ENCODE measurements at places on chromosomes 7 and 10.

- DNase-seq: peak; percentile 72
These were observed 46.1 kb downstream of the ARMH3 start for GRCh38 chr10:102009801-102010425.

DNA sequence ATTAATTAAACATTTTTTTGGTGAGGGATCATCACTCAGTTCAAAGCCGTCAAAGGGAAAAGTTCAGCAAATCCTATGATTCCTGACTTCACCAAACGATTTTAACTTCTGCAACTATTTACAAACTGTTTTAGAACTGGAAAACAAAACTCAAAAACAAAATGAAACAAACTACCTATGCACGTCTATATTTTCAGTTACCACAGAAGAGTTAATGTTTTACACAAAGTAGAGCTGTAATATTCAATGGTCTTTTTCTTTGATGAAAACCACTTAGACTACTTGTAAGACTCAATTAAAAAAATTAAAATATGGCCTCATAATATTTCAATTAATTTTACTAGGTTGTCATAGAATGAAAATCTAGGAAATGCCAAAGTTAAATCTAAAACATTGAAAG, 131.5 kb downstream of the ATE1 start:
- DNase-seq: no peak

GRCh38 chr10:71771204-71771603, 2.1 kb downstream of the VSIR start:
- DNase-seq: no peak

DNA sequence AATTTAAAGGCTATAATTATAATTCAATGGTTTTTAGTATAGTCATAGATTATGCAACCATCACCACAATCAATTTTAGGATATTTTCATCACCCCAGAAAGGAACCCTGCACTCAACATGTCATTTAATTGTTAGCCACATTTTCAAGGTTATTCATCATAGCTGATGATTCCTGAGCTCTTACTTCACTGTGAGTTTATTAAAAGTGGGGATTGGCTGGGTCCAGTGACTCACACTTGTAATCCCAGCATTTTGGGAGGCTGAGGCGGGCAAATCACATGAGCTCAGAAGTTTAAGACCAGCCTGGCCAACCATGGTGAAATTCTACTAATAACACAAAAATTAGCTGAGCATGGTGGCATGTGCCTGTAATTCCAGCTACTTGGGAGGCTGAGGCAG, 787 bp downstream of the CCL26 start:
- no peak for DNase-seq

- DNase-seq: no peak
These were observed 69.3 kb downstream of the HIPK2 start for GRCh38 chr7:139708541-139708940.

DNA sequence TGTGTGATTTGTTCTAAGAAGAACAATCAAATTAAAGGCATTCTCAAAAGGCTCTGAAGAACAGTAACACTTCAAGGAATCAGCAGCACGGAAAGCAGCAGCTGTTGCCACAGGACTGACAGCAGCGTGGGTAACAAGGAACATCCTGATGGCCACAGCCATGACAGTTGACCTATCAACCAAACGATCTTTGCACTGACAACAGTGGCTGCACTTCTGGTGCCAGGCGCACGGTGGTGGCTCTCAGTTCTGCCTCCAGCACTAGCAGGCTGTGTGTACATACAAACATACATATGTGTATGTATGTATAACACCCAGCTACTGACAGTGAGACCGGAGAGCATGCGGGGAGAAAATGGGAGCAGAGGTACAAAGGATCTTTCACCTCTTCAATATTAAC, 114.1 kb downstream of the ZFAND4 start:
- DNase-seq: no peak

GRCh38 chr7:129187681-129188371, 607 bp upstream of the SMO start:
- DNase-seq: no peak

- no peak for DNase-seq
These were observed 14.5 kb downstream of the UBE3C start for GRCh38 chr7:157153260-157153659.

- no peak for DNase-seq
These were observed 1085.9 kb downstream of the GATA3 start for GRCh38 chr10:9140373-9140772.

DNA sequence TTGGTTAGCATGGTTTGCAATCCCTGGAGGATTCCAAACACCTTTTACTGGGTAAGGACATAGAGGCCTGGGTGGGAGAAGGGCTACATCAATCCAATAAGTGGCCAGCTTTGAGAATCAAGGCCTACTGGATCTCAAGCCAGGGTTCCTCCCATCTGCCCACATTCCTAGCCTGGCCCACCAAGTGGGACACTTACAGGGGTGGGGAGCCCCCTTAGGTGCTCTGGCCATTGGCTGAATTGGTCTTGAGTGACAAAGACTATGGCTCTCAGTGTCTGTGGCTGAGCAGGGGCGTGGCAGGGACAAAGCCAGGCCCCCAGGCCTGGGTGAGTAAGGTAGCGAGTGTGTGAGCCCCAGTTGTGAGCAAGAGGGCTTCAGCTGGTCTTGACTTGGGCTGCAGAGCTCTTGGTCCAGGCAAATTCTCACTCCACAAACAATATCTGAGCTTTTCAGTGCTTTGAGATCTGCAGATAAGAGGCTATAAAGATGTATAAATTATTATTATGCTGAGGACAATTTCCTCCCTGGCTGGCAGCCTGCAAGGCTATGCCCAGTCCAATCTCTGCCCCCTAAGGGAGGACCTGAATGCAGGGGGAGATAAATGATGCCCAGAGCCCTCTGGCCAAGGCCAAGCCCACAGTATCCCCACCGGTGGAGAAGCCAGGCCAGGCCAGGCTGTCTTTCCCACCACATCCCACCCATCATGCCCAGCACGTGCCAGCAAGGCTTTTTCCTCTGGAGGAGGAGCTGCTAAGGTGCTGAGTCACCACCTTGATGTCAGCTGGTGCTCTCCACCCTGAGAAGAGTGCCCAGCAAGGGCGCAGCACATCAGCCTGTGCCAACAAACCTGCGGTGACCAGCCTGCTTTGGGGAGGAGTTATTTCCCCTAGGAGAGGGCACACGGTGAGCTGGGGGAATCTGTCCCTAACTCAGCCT, 80.7 kb upstream of the DUSP5 start:
- DNase-seq: no peak

GRCh38 chr7:132580277-132580676, 4.0 kb upstream of the PLXNA4 start:
- no peak for DNase-seq

- DNase-seq: no peak
These were observed 36.5 kb downstream of the GRID1 start for GRCh38 chr10:86329896-86330680.

DNA sequence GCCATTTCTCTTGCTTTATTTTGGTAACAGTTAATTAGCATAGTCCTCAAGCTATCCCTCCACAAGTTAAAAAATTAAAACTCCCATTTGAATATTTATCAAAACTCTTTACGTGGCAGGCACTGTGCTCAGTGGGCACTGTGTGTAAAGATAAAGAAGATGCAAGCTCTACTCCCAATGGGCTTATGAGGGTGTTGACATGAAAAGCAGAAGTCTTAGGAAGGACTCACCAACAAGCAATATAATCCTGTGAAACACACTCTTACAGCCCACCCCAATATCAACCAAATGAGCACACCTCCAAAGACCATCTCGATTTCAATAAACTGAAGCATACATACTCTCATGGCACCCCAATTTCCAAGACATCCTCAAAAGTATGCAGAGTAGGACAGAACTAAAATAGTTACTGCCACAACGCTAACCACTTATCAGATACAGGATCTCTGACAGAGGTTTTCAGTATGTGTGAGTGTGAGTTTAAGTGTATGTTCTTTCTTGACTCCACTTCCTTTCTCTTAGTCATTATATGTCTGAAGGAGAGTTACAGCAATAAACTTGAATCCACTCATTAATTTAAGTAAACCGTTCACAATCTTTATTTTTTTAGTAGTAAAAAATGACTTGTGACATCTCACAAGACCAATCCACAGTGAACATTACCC, 120.0 kb downstream of the PDE1C start:
- no peak for DNase-seq

DNA sequence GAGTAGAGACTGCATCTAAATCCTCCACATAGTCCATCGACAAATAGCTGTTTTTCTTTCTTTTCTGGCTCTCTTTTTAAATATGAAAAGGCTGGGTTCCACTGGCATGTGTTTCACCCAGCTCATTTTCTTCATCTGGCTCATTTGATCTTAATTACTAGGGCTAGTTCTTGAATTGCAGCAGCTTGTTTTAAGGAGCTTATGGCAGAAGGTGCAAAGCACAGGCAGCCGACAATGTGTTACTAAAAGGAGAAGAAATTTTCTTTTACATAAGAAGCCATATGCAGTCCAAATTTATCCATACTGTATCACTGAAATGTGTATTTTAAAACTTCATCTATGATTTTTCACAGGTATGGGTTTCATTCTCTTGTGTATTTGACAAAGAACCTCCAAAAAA, 205.6 kb upstream of the PTER start:
- DNase-seq: no peak

- no peak for DNase-seq
These were observed 285.2 kb downstream of the PTPRN2 start for GRCh38 chr7:158302274-158303070.

DNA sequence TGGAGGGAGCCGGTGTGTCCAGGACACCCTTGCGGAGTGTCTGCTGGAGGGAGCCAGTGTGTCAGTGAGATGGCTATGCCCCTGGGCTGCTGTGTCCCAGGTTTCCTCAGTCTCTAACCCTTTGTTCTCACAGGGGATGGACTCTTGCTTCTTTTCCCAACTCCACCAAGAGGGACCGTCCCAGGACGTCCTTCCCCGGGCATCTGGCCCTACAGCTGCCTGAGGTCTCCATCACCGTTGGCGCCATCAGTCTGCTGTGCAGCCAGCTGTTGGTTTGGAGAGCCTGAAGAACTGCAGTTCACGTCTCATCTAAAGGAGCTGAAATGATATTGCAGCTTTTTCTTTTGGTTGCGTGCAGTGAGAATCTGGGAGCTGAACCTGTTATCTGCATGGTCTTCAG, 136.2 kb downstream of the VIPR2 start:
- DNase-seq: no peak

- DNase-seq: no peak
These were observed 1127.7 kb downstream of the REEP3 start for GRCh38 chr10:64648915-64649314.

- DNase-seq: no peak
These were observed 1.2 kb downstream of the ANTXRL start for GRCh38 chr10:46287846-46288477.

DNA sequence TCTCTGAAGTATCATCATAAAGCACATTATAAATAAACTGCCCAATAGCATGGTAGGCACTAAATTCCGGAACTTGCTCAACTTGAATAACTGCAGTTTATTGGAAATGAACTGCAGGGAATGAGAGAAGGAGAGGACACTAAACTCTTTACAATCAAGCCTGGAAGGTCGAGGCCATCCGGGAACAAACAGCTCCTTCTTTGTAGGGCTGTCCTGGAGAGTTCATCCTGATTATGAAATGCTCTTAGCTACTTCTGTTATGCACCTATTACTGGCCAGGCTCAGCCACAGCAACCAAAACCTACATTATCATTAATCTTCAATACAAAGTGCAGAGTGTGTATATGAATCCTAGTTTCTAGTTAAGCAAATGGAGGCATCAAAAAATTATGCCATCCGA, 64.7 kb downstream of the PPP1R17 start:
- no peak for DNase-seq

- DNase-seq: no peak
These were observed 10.0 kb downstream of the CAMK2B start for GRCh38 chr7:44315301-44315903.

- DNase-seq: no peak
These were observed 68.8 kb upstream of the GSDME start for GRCh38 chr7:24825931-24826661.

GRCh38 chr10:92593619-92594588, 974 bp downstream of the KIF11 start:
- DNase-seq: peak; percentile 49

- DNase-seq: peak; percentile 19
These were observed 14.2 kb upstream of the NT5C3A start for GRCh38 chr7:33076737-33077136.

DNA sequence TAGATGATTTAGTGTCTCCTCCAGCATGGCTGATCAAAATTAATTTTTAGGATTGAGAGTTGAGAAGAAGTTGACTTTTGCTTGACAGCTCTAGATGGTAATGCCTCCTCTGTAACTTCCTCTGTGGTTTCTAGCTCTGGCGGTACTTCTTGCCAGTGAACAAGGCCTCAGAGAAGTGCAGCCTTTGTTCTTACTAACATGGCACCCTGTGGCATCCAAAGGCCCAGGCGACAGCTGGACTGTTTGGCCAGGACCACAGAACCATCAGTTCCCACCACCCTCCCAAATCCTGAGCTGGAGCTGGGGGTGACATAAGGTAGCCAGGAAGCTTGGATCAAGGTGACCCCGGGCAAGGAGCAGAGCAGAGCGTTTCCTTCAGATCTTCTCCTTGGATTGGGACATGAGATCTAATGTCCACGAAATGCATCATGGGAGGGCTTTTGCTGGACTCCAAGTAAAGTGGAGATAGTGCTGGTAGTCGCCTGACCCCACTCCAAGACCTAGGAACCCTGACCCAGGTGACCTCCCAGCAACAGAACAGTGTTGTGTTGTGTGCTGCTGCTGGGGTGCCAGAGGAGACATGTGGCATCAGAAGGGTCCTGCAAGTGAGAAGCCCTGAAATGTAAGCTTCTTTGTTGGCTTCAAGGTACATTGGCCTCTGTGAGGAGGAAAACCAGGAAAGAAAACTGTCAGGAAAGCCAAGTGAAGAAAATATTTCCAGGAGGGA, 41.8 kb downstream of the APBB1IP start:
- peak; percentile 74 for DNase-seq

- peak; percentile 57 for DNase-seq
These were observed 579 bp downstream of the RBM33 start for GRCh38 chr7:155644971-155645509.

DNA sequence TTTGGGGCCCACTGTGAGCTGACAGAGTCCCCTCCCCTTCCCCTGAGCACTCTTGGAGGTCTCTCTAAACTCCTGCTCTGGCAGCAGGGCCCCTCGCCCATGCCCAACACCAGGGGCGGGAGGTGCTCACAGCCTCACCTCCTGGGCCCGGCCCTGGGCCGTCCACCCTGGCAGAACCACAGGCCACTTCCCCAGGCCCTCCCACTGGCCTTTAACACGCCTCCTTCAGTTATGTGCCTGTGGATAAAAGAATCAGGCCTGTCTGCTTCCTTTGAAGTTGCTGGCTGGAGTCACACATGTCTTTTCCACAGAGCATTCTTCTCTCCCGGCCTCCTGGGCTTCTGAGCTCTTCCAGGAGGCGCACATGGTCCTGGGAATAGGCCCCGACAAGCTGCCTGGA, 10.2 kb downstream of the MYL10 start:
- DNase-seq: no peak
